ENCODE measurements at places on chromosomes 13 and 19.

DNA sequence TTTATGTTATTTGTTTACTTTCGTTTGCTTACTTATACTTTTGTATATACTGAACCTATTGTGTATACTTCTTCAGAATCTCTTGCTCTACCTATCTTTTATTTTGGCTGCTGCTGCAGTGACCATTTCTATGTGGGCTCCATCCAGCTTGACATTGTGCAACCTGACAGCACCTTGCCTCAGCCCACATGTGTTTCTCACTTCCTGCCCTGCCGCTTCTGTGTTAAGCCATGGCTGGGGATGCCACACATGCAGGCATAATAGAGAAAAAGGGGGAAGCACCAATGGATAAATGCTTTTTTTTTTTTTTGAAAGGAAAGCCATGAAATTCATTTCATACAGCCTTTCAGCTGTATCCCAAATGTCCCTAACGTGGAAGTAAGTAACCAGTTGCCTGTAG is 147.6 kb downstream of the RBM26 start:
- DNase-seq = no peak

DNA sequence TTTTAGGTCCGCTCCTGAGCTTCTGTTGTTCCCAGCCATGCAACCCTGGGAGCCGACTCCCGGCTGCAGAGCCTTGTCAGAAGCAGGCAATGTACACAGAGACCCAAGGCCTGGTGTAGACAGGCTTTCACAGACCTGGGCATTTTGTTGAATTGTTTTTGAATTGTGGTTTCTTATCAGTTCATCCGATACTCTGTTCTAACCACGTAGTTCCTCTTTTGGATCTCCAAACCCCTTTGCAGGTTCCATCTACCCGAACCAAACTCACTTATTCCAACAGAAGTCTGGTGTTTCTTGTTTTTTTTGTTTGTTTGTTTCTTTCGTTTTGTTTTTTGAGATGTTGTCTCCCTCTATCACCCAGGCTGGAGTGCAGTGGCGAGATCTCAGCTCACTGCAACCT is 6.3 kb upstream of the NLRP2 start:
- DNase-seq = no peak

GRCh38 chr19:55958356-55958755 is 10.7 kb downstream of the NLRP8 start:
- no peak for DNase-seq

DNA sequence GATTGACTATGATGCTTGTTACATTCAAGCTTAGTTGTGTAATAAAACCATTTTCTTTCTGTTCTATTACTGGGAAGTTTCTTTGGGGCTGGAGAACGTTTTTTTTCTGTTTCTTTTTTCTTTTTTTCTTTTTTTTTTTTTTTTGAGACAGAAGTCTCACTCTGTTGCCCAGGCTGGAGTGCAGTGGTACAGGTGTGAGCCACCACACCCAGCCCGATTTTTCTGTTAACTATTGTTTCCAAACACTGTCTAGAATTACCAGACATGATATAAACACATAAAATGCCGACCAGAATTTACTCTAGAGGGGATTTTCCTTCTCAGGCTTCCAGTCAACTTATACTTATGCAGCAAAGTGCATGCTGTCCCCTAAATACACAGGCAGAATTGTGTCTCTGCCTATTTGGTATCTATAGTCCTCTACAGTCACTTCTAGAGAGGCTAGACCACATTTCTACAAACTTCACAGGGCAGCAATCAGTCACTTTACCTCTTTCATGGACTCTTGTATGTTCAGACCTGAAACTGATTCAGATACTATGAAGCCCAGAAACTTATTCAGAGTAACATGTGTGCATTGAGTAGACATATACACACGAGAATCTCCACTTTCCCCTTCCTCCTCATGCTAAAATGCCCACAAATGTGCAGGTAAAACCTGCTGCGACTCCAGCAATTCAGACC is 121.2 kb downstream of the ZNF737 start:
- no peak for DNase-seq

DNA sequence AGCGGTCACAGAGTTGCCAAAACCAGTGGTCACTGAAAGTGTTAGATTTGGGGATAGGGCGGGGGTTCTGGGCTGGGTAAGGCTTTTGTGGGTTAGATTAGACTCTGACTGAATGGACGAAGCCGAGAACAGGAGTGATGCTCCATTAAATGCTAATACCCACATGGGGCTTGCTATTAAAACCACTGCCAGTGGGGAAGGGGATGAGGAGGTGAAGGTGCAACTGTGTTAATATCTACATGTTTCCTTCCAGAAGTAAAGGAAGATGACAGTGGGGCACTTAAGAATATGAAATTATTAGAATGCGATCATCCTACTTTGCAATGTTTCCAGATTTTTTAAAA is 573 bp upstream of the ZNF614 start:
- no peak for DNase-seq

GRCh38 chr19:56840451-56841192 is at the start of the genes PEG3 and ZIM2:
Gene PEG3 (minus strand): TSS chr19:56840726. CDS start chr19:56824655, 16,071 bp downstream.
Gene ZIM2 (minus strand): TSS chr19:56840726. CDS start chr19:56824277, 16,449 bp downstream.
- no peak for DNase-seq

DNA sequence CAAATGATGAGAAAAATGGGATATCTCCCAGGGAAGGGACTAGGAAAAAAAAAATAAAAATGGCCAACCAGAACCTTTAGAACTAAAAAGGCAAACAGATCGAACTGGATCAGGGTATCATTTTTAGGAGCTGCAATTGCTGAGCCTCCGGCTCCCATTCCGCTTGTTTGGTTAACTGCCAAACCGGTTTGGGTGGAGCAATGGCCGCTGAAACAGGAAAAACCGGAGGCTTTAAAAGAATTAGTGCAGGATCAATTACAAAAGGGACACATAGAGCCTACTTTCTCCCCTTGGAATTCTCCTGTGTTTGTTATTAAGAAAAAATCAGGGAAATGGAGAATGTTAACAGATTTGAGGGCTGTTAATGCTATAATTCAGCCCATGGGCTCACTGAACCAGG is 12.7 kb upstream of the ZNF443 start:
- no peak for DNase-seq

GRCh38 chr13:33636955-33637670 is 180.8 kb upstream of the RFC3 start:
- DNase-seq = no peak
